ENCODE measurements at places on chromosomes 5 and 9.

GRCh38 chr5:135005076-135005475 lies 29.0 kb downstream of the PITX1 start:
- DNase-seq, result no peak

DNA sequence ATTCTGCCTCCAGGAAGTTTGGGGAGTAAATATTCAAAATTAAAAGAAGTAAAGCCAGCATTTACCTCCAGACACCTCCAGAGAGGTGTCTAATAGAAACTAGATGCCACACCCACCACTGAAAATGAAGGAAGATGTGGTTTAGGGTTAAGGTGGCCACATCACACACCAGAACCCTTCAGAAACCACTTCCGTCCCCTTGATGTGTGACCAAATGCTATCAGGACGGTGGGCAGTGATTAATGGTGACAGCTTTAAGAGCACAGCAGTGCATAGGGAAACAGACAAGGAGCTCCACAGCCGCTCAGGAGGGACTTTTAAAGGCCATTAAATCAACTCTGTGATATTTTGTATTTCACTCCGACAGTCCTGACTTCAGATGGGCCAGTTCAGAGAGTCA lies 295.2 kb downstream of the BRINP1 start:
- DNase-seq, result no peak

DNA sequence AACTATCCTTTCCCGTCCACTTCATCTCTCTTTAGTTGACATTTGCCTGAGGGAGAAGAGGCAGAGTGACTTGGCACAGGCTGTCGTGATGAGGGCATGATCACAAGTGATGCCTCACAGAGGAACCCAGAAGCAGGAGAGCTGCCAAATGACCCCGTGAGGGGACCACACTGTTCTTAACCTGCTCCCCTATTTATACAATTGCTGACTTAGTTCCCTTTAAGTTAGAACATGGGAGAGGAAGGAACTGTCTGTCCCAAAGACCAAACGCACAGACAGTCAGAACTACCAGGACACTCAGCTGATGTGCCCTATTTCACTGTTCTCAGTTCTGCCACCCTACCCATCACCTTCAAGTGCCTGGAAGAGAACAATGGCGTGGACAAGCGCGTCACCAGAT lies 73.7 kb downstream of the SLC1A3 start:
- DNase-seq, result no peak

DNA sequence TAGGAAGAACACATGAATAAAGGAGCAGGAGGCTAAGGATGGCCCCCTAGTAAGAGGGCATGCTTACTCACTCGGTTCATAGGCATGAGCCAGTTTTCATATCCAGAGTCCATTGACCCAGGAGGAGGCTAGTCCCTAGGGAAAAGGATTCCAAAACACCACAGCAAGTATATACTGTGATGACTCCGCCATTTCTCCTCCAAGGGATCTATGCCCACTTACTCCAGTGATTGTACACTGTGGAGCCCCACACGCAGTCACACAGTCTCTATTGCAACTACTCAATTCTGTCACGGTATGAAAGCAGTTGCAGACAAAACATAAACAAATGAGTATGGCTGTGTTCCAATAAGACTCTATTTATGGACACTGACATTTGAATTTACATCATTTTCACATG lies 117.7 kb upstream of the ALDH1B1 start:
- DNase-seq, result no peak

DNA sequence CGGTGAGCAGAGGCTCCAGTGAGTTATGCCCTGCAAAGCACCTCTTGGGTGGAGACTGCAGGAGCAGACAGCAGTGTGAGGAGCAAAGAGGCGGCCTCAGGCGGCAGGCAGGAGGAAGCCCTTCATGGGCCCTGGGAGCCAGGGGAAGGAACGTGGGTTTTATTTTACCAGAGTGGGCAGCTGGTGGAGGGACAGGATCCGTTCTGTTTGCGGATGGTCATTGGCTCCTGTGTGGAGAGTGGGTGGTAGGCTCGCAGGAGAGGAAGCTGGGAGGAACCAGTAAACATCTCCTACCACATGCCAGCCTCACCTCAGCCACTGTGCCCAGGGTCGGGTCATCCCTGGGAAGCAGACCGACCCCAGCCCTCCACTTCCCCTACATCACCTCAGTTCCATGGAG lies 24.4 kb downstream of the HNRNPH1 start:
- no peak for DNase-seq

- no peak for DNase-seq
These were observed 550.2 kb upstream of the DAP start for GRCh38 chr5:11311272-11311671.

GRCh38 chr5:10564838-10565784 lies 1.2 kb downstream of the ANKRD33B start:
- no peak for DNase-seq

DNA sequence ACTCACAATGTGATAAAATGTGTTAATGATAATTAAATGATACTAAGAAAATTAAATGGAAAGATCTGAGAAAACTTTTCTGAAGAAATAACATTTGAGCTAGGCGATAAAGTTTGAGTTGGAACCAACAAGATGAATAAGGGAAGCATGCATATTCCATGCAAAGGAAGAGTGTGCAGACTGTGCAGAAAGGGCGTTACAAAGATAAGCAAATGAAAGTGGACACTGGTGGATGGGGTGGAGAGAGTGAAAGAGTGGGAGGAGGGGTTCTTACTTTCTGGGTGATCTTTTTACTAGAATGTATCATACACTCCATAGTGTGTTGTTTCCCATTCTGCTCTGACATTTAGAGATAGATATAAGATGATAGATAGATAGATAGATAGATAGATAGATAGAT lies 138.7 kb downstream of the HTR1A start:
- no peak for DNase-seq

Data from stimulated activated CD4-positive, alpha-beta T cell treated with anti-CD3 and anti-CD28 coated beads, Interleukin-12 subunit alpha, Interleukin-12 subunit beta, amount 100 ng/mL, for 24 hours (primary cell).